T-helper 9 cell (primary cell): ENCODE measurements at places on chromosomes 1 and 21.

DNA sequence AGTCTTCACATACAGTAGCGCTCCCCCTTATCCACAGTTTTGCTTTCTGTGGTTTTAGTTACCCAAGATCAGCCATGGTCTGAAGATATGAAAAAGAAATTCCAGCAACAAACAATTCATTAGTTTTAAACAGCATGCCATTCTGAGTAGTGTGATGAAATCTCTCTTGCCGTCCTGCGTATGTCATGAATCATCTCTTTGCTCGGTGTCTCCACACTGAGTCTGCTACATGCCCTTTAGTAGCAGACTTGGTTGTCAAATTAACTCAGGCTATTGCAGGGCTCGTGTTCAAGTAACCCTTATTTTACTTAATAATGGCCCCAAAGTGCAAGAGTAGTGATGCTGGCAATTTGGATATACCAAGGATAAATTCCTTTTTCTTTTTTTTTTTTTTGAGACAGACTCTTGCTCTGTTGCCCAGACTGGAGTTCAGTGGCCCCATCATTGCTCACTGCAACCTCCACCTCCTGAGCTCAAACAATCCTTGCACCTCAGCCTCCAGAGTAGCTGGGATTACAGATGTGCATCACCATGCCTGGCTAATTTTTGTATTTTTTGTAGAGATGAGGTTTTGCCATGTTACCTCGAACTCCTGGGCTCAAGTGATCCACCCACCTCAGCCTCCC is 22.6 kb downstream of the PHACTR4 start:
- no peak for DNase-seq

DNA sequence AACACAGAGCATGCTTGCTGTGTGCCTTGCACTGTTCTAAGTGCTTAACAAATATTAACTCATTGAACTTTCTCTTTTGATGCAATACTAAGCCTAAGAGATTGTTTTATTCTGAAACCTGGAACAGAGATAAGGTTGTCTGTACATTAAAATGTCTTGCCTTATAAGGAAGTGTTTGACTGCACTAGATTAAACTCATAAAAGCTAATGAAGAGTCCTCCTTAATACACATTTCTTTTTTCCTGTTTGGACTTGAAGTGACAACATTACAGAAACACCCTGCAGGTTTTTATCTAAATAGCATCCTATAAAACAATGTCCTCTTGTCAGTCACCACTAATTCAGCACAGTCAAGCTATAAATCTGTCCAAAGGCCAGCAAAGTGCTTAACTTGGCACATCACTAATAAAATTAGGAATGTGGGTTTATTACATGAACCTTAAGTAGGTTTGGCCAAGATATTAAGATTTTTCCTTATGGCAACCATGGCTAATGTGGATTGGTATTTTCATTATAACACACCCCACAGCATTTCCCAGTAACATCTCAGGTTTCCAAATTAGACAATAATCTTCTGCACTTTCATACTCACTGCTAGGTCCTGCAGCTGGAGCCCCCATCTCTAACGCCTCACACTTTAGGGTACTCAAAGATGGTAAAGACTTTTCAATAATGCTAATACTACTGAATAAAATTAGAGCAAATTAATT is 389.7 kb downstream of the LMO4 start:
- no peak for DNase-seq

DNA sequence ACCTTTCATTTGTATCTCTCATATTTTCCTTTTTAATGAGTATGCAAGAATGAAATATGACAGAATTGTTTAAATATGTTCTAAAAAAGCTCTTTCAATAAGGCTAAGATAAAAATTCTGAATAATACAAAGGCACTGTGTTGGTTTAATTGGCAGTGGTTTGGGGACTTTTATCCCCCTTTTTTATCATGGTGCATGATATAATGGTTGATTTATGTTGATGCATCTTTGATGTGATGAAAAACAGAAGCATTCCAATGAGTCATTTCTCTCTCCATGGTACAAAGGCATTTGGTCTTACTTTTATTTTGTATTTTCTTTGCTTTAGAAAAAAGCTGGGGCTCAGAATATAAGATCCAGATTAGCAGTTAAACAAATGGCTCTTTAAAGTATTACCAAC is 127.2 kb upstream of the GREM2 start:
- DNase-seq = no peak

- no peak for DNase-seq
These were observed 12.6 kb upstream of the IFNAR2 start for GRCh38 chr21:33217138-33217520.

GRCh38 chr1:152143150-152143887 is 15.7 kb downstream of the RPTN start:
- no peak for DNase-seq

DNA sequence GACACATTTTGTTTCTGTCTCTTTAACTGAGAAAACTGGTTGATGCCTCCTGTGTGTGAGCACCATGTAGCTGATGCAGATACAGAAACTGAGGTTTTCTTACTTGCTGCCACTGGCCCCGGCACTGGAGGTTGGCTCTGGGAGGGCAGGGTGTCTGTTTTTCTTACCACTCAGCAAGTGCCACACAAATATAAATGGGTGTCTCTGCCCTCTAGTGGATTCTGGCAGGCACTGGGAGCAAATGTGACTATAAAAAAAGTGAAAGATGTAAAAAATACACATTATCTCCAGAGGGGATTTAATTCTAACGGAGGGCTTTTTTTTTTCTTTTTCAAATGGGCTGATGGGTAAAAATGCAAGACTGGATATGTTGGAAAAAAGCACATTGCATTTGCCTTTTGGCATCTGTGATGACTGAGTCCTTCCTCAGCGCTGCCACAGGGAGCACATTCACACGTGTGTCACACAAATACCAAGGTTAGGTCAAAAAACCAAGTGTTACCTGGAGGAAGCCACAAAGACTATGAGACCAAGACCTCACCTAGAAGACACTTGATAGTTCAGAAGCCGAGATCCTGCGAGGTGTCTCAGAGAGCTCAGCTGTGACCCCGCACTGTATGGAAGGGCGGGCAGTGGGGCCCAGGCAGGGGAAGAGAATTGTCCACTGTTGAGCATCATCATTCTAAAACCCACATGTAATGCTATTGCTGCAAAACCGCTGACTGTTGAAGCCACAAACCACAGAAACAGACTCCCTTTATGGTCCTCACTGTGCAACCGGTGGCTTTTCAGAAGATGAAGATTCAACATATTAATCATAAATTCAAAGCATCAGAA is 18.9 kb downstream of the PGBD2 start:
- DNase-seq = no peak

DNA sequence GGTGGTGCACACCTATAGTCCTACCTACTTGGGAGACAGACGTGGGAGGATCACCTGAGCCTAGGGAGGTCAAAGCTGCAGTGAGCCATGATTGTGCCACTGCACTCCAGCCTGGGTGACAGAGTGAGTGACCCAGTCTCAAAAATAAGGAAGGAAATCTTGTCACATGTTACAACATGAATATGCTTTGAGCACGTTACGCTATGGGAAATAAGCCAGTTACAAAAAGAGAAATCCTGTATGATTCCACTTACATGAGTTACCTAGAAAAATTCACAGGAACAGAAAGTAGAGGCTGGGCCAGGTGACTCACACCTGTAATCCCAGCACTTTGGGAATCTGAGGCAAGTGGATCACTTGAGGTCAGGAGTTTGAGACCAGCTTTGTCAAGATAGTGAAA is 6.7 kb upstream of the PADI6 start:
- no peak for DNase-seq

DNA sequence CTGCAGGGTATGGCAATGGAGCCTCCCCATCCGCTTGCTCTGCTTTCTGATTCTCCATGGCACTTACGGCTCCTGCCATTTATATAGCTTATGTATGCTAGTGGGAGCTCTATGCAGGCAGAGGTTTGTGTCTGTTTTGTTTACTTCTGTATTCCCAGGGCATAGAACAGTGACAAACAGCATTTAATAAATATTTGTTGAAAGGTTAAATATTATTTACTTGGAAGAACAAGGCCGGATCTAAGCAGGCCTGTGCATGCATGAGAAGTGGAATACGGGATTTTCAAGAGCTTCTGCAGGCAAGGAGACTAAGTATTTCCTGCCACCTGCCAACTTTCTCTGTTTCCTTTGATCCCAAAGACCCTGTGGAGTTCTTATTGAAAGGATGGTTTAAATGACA is 90.7 kb downstream of the XCL2 start:
- no peak for DNase-seq
